CD4-positive, alpha-beta T cell treated with Interleukin-6 at 100 ng/mL for 8 hours (primary cell): ENCODE measurements at places on chromosomes 1 and 21.

DNA sequence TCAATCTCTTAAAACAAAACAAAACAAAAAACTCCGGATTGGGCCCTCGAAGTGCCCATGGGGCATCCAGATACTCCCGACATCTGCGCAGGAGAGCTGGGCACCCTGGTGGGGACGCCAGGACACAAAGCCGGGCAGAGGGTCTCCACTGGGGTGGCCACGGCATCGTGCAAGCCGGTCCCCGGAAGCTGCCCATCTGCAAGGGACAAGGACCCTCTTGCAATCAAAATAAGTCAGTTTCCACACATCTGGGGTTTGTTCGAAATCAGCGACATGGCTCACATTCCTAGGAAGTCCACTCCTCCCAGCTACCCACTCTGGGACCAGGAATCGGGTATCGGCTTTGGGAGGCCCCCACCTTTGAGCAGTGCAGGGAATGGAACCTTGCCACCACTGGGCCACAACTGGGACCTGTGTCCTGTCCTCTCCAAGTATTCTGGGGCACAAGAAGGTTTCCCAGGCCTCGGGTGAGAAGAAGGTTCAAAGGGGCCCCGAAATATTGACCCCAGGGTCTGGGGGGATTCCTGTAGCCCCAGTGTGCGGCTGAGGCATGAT lies 4.6 kb upstream of the PRDM16 start:
- no peak for DNase-seq

DNA sequence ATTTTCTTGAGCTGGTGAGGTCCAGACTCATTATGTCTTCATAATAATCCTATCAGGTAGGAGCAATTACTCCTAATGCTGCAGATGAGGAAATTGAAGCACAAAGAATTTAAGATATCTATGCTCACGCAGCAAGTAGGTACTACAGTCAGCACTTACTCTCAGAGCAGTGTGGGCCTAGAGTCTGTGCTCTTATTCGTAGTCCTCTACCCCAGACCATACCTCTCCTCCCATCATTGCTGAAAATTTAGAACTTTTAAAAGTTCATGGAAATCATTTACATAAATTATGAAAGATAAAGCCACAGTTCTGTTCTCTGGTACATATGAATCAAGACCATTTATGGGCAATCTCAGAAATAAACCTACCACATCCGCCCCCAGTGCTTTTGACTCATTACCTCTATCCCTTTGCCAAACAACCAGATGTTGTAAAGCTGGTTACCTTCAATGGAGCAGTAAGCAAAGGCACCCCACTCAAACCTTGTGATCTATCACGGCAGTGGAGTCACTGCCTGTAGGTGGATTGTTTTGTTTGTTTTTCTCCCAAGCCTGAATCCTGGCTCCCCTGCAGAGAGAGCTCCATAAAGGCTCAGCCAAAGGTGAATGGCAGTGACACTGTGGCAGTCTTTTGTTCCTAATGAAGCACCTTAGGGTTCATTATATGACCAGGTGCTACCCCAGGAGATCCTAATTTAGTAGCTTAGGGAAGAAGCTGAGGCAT lies 20.9 kb upstream of the MAN1A2 start:
- DNase-seq = no peak

DNA sequence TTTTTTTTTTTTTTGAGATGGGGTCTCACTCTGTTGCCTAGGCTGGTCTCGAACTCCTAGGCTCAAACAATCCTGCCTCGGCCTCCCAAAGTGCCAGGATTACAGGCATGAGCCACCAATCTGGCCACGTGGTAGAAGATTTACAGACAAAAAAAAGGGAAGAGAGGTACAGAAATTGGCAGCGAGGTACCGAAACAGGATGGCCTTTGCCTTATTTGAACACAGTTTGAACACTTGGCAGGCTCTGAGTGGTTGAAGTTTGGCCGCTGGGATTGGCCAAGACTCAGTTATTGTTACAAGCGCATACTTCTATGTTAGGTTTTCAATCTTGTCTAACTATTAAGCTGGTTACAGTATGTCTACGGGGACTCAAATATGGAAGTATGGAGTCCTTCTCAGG lies 6.2 kb upstream of the AADACL4 start:
- no peak for DNase-seq

DNA sequence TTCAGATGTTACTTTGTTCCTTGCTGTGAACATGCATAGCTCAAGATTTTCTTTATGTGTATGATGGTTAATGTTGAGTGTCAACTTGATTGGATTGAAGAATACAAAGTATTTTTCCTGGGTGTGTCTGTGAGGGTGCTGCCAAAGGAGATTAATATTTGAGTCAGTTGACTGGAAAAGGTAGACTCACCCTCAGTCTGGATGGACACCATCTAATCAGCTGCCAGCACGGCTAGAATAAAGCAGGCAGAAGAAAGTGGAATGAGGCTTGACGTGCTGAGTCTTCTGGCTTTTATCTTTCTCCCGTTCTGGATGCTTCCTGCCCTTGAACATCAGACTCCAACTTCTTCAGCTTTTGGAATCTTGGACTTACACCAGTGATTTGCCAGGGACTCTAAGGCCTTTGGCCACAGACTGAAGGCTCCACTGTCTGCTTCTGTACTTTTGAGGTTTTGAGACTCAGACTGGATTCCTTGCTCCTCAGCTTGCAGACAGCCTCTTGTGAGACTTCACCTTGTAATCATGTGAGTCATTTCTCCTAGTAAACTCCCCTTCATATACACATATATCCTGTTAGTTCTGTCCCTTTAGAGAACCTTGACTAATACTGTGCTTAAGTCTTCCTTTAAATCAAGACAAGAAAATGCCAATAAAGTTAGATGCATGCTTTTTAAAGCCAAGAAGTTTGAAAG lies 626.6 kb downstream of the KCNT2 start:
- DNase-seq = no peak
